ENCODE measurements at places on chromosomes 4 and X.

GRCh38 chr4:100681289-100681688 lies 163.5 kb upstream of the EMCN start:
- DNase-seq, result no peak

DNA sequence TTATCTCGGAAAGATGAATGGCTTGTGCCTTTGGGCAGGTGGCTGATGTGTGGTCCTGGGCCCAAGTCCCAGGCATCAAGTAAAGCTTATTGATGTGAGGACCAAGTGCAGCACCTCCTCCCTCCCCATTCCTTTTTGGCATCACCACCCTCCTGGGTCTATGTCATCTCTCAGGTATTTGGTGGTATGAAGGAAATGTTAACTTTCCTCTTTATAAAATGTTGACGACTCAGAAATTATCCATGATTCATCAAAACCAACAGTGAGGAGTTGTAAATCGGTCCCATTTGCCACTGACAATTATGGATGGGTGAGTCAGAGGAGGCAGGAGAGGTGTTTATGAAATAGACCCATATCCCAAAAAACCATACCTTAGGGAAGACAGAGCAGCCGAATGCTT lies 229.4 kb upstream of the GATB start:
- no peak for DNase-seq

DNA sequence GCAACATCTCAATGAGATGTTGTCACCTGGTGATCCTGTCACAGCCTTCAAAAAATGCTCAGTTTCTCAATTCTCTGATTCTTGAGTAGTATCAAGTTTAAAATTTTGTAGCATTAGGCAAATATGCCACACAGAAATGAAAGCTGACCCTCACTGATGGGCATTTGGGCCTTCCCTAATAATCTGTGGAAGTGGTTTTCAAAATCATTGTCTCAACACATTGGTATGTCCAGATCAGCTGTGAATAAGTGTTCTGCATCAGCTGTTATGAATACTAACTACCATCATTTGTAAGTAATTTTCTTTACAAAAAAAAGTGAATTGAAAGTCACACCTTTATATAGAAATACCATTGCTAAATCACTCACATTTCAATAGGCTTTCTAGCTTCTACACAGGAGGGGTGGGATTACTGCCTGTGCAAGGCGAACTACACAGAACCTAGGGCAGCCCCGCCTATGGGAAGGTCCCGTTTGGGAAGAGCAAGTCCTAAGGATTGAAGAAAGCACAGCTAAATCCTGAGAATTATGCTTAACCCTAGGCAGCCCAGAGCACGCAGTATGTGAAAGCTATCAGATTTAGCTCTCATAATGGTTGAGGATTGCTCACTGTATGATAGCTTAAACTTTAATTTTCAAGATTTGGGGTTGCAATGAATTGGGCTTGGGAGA lies 73.4 kb downstream of the GPC3 start:
- no peak for DNase-seq

DNA sequence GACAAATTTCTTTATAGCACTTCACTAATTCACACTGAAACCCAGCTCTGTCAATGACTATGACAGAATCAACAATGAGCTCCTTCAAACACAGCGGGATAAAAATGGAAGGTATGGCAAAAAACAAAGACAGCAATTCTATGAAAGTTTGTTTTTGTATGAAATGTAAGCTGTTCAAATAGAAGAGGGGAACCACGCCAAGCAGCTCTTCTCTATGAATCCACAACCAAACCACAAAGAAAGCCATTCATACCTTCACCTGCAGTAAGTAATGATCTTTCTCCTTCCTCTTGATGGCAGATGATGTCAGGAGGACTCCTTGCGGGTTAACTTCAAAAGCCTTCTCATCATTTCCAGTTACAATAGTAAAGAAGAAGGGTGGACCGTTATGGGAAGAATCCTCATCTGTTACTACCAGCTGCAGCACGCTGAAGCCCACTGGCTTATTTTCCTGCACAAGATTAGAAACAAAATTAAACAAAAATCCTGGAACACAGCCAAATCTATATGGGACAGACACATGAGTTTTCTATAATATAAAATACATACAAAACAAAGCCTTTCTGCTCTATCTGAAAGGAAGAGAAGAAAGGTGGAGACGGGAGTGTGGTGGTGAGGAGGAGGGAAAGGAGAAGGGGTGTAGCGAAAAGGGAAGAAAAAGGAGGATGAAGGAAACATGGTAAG lies 48.9 kb upstream of the MTNR1A start:
- no peak for DNase-seq

DNA sequence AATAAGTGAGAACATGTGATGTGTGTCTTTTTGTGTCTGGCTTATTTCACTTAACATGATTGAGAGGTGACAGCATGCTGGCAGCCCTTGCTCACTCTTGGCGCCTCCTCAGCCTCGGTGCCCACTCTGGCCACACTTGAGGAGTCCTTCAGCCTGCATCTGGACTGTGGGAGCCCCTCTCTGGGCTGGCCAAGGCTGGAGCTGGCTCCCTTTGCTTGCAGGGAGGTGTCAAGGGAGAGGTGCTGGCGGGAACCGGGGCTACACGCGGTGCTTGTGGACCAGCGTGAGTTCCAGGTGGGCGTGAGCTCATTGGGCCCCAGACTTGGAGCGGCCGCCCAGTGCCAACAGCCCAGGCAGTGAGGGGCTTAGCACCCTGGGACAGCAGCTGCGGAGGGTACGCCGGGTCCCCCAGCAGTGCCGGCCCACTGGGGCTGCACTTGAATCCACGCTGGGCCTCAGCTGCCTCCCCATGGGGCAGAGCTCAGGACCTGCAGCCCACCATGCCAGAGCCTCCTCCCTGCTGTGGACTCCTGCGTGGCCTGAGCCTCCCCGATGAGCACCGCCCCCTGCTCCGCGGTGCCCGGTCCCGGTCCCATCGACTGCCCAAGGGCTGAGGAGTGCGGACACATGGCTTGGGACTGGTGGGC lies 658.6 kb downstream of the GRXCR1 start:
- DNase-seq, result no peak

DNA sequence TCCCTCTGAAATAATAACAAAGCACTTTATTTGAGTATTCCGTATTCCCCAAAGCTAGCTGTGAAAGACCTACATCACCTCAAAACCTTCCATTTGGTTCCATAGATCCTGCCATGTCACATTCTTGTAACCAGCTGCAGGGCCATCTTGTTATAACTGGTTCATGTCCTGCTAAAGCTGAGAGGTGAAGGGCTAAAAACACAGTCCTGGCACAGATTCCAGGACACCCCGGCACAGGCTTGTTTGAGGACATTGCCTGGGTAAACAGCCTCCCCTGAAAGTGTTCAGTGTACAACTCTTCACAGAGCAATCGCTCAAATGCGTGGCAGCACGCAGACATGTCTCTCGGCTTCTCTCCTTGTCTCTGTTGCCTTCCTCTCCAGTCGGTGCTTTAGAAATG lies 129.2 kb downstream of the MANBA start:
- DNase-seq, result no peak

DNA sequence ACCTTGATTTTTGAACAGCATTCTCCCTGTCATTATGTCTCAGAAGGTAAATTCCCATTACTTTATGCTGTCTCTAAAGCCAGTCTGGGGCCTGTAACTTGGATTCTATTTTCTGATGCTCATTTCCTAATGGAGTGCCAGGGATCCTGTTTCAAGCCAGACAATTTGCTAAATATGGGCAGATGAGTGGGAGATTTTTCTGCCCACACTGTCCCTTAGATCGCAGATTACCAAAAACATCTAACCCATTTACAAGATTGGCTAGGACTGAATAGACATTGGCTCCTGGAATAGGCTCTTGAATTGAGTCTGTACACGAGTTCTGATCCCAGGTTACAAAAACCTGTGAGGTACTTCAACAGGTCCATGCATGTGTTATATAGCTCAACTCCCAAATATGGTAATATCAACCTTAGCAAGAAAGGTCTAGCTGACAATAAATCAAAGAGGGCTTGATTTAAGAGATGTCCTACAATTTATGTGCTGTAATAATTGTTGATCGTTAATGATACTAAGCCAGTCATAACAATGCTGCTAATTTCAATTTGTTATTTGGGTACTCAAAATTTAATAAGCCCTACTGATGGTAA lies 5.7 kb downstream of the GPC3 start:
- DNase-seq, result no peak

GRCh38 chr4:103324811-103325210 lies 126.7 kb upstream of the CENPE start:
- DNase-seq, result no peak

- no peak for DNase-seq
These were observed 17.1 kb upstream of the ANXA3 start for GRCh38 chr4:78534286-78534955.

- no peak for DNase-seq
These were observed 30.2 kb upstream of the SLC25A6 start for GRCh38 chrX:1422135-1422465.
